Keratinocyte (primary cell): ENCODE measurements at places on chromosomes 3 and 15.

GRCh38 chr3:51673181-51673801, 2.2 kb downstream of the TEX264 start:
- DNase-seq: no peak

DNA sequence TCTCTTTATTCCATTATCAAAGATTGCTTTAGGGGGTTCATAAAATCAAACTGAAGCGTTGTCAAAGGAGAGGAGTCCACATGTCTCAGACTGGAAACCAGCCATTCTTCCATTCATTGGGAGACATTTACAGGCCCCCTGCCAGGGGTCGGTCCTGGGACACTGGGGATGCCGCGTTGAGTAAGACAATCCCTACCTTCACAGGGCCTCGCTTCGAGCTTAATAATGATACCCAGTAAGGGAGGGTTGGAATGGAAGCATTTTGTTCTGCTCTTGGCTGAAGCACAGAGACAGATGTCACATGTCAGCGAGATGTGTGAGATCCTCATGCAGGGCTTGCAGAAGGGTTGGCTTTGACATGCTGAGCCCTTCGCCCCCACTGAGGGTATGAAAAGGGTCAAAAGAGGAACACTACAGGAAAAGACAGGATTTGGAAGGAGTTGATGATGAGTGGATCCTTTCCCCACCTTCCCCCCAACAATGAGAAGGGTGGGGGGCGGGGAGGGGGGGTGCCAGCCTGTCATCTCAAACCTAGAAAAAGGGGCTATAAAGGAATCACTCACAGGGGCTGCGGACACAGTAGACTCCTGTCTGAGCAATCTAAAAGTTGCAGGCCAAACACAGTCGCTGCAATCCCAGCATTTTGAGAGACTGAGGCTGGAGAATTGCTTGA, 25.6 kb upstream of the ARL8B start:
- DNase-seq: no peak

GRCh38 chr3:156843071-156843808, 17.1 kb downstream of the LEKR1 start:
- DNase-seq: no peak

DNA sequence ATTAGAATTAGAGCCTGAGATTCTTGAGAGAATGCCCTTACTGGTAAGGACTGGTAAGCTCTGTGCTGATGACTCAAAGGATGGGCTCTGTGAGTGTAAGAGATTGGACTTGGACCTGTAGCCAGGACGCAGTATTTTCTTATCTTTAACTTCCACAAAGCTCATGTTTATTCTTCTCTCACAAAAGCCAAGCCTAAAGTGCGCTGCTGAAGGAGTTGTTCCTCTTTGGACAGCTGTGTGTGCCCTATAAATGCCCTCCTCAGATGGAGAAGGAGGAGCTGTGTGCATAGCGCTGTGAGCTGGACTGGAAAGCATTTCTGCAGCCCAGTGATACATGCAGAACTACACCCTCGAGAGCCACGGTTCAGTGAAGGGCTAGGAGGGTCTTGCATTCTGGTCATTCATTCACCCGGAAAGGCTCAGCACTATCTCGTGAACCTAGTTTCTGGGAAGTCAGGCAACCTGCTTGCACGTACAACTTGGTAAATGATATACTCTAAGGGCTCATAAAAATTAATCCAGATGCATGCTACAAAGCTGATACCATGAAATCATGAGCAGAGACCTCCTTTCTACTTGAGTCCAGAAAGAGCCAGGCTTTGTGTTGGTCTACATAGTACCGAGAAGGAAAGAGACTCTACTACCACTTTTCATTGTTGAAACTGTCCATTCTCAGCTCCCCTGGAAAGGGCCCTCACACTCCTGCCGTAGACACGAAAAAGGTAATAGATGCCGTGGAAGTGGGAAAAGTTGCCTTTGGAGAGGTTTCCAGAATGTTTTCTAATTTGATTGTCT, 103.0 kb upstream of the TBL1XR1 start:
- no peak for DNase-seq

DNA sequence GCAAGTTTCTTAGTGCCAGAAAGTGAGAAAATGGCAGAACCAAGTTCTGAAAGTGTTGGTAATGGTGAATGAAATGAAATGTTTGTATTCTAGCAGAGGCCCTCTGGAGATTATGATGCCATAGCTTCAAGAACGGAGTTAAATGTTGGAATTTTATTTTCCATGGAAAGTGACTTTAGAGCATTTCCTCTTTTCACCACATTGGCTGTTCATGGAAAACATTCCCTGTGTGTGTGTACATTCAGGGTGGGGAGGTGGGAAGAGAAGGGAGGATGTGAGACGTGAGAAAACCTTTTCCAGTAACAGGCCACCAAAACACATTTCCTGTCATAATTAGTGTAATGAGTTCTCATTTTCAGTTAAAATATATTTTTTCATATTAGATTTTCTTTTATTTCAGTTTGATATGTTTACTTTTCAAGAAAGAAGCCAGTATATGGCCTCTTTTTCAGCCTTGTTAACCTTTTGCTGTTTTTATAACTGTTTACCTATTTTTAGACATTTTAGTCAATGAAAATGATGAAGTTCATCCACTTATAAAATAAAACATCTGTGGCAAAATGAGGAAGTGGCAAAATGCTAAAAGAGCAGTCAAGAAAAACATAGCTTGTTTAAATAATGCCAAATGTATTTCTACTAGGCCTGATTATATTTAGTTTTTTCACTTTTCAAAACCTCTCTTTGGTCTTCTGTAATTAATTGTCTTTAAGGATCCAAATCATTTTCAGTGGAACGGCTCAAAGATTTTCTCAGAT, 21.6 kb downstream of the SAMMSON start:
- DNase-seq: no peak

GRCh38 chr3:95399585-95399984, 1336.7 kb downstream of the NSUN3 start:
- no peak for DNase-seq

- no peak for DNase-seq
Observed at GRCh38 chr15:70047386-70048197, 50.1 kb downstream of the TLE3 start.

DNA sequence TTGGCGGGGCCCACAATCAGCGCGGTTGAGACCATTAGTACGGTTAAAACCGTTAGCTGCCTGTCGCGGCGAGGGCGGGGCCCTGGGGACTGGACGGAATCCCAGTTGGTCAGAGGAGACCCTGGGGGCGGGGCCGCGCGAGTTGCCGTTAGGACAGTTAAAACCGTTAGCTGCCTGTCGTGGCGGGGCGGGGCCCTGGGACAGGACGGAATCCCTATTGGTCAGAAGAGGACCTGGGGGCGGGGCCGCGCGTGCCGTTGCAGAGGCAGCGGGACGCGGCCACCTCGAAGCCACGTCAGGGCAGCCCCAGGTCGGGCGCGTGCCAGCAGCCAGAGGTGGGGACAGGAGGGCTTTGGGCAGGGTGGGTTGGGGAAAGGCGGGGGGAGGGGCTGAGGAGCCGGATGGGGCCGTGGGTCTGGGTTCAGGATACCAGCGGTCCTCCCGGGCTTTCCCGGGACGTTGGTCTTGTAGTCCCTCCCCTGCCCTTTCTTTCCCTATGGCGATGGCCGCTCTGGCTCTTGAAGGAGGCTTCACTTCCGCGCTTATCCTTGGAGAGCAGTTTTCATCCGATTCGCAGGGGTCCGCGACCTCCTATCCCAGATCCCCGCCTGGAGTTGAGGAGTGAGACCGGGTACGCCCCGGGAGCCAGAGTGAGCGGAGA, 28.0 kb downstream of the KLHDC8B start:
- DNase-seq: no peak

GRCh38 chr3:148729476-148730055, 31.9 kb downstream of the AGTR1 start:
- DNase-seq: no peak

GRCh38 chr3:185313693-185314246, 49.2 kb upstream of the MAP3K13 start:
- DNase-seq: no peak

- DNase-seq: no peak
Observed at GRCh38 chr3:141335531-141336061, 32.7 kb upstream of the ZBTB38 start.

GRCh38 chr3:153628591-153628990, 466.6 kb downstream of the RAP2B start:
- DNase-seq: no peak

DNA sequence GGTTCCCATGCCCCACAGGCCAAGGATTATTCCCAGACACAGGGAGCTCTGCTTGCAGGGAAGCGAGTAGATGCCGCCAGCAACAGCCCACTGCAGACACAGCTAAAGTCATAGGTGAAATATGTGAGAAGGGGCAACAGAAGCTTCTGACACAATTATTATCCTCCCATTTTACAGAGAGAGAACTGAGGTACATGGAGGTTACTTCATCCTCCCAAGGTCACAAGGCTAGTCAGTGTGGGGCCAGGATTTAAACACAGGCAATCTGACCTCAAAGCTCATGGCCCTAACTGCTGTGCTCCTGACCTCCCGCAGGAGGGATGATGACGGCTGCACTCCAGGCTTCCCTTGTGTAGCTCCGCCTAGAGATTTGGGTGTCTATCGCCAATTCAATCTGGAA, 15.7 kb upstream of the FSIP1 start:
- DNase-seq: no peak

DNA sequence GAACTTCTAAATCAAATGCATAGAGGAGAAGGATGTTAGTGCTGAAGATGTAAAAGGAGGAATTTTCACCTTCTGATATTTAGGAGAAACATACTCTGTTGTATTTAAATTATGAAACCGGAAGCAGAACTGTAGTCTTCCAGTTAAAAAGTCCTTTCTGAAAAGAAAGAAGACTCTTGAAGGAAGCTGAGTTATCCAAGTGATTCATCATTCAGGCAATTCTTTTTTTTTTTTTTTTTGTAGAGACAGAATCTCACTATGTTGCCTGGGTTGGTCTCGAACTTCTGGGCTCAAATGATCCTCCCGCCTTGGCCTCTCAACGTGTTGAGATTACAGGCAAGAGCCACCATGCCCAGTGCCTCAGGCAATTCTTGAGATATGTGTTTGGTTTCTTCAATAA, 424.8 kb upstream of the TPM1 start:
- DNase-seq: no peak

DNA sequence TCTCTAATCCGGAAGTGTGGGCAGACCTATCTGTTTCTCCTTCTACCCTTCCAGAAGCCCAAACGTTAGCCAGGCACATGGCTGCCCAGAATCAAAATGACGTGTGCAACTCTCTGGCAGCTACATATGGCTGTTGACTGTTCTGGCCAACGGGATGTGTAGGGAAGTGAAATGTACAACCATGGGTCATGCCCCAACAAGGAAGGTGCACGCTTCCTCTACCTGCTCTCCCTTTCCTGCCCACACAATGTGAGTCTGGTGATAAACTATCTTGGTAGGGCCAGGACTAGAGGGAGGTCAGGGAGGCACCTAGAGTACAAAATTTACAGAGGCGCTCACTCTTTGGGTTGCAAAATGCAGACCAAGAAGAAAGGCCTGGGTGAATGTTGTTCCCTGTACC, 495.9 kb upstream of the PROK2 start:
- no peak for DNase-seq

GRCh38 chr3:72384602-72385001, 463.6 kb downstream of the SHQ1 start:
- DNase-seq: no peak

DNA sequence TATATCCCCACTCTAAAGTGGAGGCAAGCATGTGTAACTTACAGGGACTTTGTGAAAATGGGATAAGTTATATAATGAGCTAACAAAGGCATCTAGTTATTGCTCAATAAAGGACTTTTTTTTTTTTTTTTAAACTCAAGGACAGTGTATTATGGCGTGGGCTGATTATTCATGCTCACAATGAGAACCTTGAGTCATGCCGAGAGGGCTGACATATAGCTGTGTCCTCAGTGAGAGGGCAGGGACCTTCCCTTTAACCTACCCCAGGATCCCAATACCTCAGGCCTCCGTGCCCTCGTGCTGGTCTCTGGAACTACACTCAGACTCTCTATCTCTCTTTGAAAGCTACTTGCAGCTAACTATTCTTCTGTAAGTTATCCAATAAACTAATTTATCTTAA, 319.9 kb upstream of the ICE2 start:
- no peak for DNase-seq

- DNase-seq: no peak
Observed at GRCh38 chr15:99963976-99964375, 230.7 kb upstream of the LYSMD4 start.

GRCh38 chr15:66085128-66085527, 168.4 kb downstream of the MEGF11 start:
- DNase-seq: no peak

- no peak for DNase-seq
Observed at GRCh38 chr3:195761567-195762248, 40.9 kb downstream of the MUC20 start.

DNA sequence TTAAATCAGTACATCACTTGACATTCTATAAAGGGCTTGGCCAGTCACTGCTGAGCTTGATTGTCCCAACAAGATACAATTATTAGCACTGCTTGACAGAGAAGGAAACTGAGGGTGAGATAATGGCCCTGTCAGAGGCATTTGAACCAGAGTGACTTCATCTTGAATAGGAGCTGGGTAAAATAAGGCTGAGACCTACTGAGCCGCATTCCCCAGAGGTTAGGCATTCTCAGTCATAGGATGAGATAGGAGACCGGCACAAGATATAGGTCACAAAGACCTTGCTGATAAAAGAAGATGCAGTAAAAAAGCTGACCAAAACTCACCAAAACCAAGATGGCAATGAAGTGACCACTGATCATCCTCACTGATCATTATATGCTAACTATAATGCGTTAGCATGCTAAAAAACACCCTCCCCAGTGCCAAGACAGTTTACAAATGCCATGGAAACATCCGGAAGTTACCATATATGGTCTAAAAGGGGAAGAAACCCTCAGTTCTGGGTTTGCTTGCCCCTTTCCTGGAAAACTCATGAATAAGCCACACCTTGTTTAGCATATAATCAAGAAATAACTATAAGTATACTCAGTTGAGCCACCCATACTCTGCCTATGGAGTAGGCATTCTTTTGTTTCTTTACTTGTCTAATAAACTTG, 239.1 kb upstream of the SETMAR start:
- no peak for DNase-seq

GRCh38 chr15:98953968-98954367, 53.6 kb downstream of the PGPEP1L start:
- DNase-seq: no peak

GRCh38 chr15:58058729-58059128, 6.8 kb downstream of the ALDH1A2 start:
- DNase-seq: no peak

GRCh38 chr3:196232154-196232881, 16.0 kb downstream of the SLC51A start:
- no peak for DNase-seq

GRCh38 chr15:84671211-84671610, 13.2 kb upstream of the NMB start:
- DNase-seq: no peak

- DNase-seq: no peak
Observed at GRCh38 chr3:178709051-178709450, 172.8 kb downstream of the KCNMB2 start.

- DNase-seq: no peak
Observed at GRCh38 chr3:69823743-69824142, 84.5 kb downstream of the MITF start.

DNA sequence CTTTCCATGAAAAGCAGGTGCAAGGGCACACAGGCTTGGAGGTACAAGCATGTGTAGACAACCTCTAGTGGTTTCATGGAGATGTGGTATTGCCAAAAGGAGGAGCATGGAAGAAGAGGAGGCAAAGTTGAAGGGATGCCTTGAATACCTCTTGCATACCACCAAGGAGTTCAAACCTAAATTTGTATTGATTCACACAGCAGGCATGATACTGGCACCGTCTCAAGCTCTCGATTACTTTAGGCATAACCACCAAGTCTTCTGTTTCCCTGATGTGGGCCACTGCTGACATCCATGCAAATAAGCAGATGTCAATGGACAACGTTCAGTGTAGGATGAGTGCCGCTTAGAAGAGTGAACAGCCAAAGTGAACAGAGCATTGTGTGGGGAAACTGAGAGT, 87.1 kb downstream of the SCN11A start:
- DNase-seq: no peak
